ENCODE measurements at places on chromosomes 1 and 21.

DNA sequence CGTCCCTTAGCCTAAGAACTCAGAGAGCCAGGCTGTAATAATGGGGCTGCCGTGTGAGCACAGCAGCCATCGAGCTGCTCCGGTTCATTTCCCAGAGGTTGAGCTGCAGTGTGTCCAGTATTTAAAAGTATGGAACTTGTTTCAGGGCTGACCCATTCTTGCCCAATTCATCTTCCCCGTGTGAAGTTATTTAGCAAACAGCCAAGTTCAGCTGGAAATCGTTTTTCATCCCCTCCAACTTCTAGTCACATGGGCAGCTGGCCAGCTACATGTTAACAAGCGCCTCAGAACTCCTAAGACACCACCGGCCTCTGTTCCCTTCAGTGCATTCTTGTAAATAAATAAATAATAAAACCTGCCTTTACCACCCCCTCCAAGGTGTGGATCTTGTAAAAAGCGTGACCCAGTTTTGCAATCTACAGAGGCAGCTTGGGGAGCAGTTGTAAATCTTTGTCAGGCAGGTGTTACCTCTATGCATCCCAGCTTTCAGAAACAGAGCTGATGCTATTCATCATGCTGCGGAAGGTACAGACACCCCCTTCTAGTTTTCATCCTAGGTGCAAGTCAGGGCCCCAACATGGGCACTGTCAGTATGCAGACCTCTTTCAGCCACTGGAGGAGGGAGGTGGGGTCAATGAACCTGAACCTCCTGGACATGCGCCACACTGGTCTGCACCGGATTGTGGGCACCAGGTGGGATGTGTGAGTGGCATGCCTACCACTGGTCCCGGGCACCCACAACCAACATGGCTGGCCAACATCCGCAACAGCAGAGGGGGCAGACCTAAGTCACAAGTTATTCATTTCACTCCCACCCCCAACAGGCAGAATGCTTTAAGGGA is 18.7 kb upstream of the KNCN start:
- no peak for DNase-seq

- DNase-seq, result no peak
Measured at GRCh38 chr1:221612047-221612777, 129.7 kb downstream of the DUSP10 start.

GRCh38 chr1:178509414-178510007 is 3.4 kb upstream of the TEX35 start:
- no peak for DNase-seq

GRCh38 chr1:208213786-208214185 is 30.4 kb downstream of the PLXNA2 start:
- DNase-seq, result no peak

- no peak for DNase-seq
Measured at GRCh38 chr1:35980090-35980489, 49.2 kb downstream of the AGO3 start.
